ENCODE measurements at places on chromosomes 16 and 17.

DNA sequence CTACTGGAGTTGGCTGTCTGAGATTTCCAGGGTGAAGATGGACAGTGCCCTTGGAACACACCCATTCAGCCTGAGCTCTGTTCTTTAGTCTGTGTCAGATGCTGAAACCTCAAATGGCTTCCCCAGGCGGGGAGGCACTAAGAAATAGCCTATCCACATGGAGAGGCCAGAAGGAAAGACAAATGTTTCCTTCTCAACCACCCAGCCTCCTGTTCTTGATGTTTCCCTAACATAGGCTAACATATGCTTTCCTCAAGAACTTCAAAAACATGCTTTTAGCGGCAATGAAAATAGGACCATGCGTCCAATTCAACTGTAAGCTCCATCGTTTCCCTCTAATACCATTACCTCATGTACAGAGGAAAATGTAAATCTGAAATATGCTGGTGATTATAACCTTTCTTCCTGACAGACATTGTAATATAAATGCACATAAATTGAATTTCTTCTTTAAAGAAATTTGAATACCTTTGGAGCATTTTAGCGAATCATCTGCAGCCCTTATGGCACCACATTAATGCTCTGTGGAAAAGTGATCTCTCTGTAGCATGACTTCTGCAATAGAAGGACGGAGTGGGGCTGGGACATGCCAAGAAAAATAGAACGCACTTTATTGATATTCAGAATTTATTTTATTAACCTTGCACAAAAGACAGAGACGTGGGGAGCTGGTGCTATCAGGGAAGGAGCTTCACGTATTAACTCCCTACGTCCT is 60.1 kb downstream of the IRX3 start:
- DNase-seq, result no peak

DNA sequence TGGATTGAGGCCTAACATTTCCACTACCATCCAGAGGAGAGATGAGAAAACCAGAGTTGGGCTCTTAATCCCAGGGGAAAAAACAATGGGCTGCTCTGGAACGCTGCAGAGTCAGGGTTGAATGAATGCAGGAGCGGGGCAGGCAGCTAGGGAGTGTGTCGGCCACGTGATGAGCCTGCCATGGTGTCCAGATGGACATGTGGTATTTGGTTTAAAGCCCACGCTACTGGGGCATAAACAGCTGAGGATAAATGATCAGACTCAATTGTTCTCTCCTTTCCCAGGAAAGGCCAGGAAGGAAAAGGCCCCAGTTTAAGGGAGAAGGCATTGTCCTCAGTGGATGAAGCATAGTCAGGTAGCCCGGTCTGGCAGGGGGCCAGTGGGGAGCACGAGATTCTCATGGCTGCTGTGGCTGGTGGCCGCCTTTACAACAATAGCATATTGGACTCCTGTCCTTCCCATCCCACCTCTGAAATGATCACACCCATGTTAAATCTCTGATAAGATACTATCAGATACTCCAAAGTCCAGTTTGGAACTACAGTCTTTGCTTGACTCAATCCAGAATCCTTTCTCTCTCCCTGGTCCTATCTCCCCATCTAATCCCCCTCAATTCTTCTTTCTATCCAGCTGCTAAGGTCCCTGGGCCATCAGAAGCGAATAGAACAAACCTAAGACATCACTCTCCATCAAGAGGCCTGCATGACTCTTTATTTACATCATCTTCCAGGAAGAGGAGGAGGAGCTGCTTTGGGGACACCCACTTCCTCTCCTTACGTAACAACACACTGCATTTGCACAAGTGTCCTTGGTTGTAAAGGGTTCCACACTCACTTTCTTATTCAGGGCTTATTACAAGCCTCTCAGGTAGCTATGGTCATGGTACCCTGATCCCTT is 20.4 kb downstream of the CA4 start:
- DNase-seq, result no peak

DNA sequence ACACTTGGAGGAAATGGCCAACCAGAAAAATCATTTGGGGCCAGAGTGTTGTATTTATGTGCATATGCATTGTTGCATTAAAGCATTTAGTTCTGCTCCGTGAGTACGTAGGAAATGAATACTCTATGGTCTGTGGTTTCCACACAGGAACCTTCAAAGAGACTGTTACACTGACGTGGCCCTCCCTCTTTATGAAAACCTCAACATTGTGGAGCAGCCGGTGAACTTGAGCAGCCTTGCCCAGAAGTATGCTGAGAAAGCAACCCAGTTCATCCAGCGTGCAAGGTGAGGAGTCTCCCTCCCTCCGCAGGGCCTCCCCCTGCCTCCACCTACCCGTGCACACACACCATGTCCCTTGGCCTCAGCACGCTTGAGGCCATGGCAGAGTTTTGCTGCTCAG is 65.2 kb downstream of the ARSG start:
- no peak for DNase-seq

DNA sequence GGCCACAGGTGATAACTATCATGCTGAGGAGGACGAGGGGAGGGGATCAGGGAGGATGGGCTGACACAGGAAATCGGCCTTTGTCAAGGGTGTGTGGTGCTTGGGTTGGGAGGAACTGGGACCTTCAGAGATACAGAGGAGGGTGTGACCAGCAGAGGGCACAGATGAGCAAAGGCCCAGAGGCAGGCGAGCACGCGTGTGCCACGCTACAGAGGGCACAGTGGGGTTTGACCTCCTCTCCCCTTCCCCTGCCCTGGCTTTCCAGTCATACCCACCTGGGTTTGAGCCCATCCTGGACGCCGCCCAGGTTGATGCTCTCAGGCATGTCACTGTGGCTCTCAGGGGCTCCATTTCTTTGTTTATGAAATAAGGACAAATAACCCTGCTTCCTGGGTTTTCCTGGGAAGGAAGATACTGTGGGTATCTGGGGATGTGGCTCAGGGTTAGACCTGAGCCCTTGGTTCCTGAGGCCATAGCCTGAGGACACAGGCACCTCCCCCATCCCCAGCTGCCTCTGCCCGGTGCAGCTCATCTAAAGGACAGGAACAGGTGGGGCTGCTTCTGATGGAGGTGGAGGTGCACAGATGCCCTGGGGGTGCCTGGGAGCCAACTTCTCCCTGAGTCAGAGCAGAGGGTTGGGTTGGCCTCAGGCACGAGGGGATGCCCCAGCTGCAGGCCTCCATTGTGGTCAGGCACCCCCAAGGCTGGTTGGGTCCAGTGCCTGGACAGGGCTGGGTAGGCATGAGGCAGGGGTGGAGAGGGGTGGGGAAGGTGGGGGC is 51.8 kb downstream of the BEAN1 start:
- DNase-seq, result no peak

DNA sequence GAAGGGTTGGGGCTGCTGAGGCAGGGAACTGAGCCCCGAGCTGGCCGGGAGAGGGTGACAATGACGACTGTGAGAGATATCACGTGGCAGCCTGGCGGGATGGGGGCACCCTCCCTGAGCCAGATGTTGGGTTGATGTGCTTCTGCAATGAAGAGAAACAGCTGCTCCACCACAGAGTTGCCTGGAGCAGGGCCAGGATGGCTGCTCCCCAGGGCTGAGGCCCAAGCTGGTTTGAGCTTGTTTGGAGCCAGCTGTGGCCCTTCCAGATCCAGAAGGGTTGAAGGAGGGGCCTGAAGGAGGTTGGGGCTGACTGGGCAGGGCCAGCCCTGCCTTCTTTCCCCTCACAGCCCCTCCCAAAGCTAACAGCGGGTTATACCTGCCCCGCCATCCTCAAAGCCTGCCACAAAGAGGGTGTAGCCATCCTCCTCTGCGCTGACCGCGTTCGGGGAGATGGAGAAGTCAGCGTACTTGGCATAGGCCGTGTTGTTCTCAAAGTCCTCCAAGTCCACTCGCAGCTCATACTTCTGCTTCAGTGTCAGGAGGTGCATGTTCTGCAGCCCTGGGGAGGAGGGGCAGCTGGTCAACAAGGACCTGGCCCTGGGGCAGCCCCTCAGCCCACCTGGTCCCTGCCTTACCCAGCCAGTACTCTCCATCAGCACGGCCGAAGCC is 2.1 kb downstream of the MFAP4 start:
- DNase-seq, result peak; percentile 83

GRCh38 chr16:66154801-66155200 is 211.7 kb upstream of the CDH5 start:
- DNase-seq, result no peak

DNA sequence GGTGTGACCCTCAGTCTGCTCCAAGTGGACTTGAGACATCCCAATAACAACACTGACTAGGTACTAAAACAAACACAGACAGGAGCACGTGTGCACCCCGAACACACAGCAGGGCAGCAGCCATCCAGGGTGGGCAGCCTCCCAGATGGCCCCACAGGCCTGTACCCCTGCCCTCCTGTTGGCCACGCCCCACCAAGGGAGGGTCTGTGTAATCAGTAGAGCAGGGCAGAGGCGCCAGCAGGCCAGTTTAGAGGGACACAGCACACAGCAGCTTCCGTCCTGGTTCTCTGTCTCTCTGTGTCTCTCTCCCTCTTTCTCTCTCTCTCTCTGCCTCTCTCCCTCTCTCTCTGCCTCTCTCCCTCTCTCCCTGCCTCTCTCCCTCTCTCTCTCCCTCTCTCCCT is 21.4 kb downstream of the ACTG1 start:
- DNase-seq, result no peak

DNA sequence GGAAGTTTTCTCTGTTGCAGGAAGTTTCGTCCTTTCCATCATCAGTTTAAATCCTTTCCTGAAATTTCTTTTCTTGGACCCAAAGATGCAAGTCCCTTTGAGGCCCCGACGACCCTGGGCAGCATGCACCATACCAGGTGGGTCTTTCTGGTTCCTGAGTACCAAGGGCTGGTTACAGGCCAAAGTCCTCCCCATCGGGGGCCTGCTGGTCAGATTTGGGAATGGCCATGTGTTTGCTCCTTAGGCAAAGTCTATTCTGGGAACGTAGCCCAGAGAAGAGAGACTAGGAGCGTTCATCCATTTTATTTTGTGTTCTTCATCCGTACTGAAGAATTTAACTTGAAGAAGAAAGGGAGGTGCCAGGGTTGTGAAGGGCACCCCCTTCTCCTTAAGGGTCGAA is 17.5 kb upstream of the ADAM11 start:
- DNase-seq, result no peak

DNA sequence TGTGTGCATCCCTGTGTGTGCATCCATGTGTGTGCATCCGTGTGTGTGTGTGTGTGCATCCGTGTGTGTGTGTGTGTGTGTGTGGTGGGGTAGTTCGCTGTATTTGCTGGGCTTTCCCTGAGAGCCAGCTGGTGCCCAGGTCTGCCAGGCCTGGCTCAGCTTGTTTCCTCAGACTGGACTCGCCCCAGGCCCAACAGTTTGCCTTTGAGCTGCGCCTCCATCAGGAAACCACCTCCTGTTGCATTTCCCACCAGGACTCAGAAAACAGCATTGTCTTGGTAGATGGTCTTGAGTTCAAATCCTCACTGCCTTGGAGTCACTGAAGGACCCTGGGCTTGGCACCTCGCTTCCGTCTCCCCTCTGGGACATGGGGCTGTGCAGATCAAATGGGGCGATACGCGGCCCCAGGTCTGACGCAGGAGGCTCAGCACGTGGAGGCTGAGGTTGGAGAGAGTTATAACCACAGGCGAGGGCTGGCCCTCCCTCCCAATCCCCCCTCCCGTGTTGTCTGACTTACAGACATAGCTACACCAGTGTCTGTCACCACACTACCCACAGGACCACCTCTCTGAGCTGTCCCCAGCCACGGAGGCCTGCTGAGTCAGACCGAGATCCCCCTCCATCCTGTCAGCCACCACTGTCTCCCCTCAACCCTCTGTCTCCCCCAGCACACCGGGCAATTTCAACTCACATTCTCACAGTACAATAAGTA is 4.7 kb downstream of the ITGAE start:
- no peak for DNase-seq

- DNase-seq, result no peak
Measured at GRCh38 chr16:22257440-22257839, 39.8 kb upstream of the POLR3E start.

DNA sequence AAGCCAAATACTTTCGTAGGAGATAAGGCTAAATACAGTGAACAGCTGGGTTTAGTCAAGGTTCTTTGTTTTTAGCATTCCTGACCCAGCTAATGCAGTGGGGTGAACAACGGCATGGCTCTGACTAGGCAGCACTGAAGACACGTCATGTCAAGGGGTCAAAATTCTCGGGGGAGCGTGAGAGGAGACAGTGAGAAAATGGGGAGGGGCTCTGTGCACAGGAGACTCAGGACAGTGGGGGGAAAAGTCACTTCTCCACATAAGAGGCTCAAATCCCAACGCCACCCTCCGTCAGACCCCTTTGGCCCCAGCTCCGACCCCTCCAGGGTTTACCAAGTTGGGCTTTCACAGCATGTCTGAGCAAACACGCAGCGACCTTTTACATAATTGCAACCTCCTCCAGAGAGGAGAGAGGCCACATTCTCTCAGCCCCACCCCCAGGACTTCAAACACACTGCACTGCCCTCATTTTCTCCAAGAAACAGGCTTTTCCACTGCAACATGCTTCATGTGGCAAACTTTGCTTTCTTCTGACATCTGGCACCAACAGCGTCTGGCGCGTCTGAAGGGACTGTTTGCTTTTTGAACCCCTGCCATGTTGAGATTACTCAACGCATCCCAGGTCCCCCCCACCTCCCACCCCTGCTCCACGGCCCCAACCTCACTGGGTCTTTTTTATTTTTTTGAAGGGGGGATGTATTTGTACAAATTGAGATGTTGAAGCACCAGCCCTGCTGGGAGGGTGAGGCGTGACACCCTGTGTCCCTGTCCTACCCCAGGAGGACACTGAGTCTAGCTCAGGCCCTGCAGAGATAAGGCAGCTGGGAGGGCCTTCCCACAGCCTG is 30.0 kb downstream of the AXIN2 start:
- DNase-seq, result peak; percentile 21

DNA sequence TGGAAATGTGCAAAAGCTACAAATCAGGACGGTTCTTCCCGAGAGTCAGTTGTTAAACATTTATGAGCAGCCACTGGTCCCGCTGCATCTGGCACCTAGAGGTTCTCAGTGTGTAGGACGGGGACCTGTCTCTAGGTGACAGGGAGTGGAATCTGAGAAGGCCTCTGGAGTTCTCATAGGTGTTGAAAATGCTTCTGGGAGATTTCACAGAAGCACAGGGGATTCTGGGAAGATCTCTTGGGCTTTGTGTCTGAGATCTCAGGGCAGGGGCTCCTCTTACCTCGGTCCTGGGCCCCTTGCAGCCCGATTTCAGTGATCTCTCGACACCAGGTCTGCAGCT is 8.9 kb downstream of the ALOX15 start:
- no peak for DNase-seq

DNA sequence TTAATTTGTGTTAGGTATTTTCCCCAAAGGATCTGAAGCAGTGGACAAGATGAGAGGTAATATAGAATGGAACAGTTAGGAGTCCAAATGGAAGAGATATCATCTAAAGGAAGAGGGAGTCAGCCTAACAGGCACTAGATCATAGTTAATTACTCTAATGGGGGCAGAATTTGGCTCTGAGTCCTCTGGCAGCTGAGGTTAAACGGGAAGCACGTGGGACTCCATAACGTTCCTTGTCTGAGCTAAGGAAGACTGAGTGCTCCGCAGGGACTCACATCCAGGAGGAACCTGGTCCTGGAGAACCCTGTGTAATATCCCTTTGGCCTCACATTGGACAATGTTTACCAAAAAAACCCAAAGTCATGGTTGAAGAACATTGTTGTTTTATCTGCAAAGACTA is 46.6 kb upstream of the TEX2 start:
- no peak for DNase-seq

- DNase-seq, result no peak
Measured at GRCh38 chr16:84271866-84272265, 22.8 kb upstream of the WFDC1 start.

GRCh38 chr16:65895906-65896305 is 470.6 kb upstream of the CDH5 start:
- DNase-seq, result no peak
